GF-D8 (cell line): ENCODE measurements at places on chromosomes 2 and 18.

GRCh38 chr2:5691221-5691984 lies 781 bp upstream of the SOX11 start:
- no peak for DNase-seq

- DNase-seq, result no peak
Measured at GRCh38 chr2:172972005-172972619, 103.5 kb upstream of the MAP3K20 start.

DNA sequence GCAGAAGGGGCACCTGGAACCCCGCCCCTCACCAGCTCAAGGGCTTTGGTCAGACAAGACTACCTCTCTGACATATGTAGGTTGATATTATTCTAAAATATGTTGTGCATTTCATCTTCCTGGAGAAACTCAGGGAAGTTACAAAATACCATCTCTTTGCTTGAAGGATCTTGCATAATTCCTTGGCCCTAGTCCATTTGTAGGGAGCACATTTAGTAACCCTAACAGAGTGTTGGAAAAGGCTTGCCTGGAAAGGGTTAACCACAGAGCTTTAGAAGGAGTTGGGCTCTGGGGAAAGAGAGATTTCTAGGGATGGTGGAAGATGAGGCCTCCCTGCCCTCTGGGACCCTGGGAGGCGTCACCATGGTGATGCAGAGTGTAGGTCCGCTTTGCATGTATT lies 143.0 kb upstream of the SLC1A4 start:
- DNase-seq, result peak; percentile 84

DNA sequence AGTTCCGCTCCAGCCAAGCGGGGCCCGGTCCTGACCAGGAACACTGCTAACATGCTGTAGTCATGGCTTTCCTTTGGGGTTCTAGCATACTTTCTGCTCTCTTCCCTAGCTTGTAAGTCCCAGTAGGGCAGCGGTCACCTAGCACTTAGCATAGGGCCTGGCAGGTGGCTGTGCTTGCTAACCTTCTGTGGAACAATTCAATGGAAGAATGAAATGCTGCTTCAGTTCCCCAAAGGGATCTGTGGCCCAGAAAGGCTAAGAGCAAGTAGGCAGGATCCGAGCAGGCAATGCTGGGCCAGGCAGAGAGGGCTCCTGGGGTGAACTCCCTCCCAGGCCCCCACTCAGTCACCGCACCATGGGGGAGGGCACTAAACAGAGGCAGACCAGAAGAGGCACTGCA lies 266.8 kb downstream of the CELF4 start:
- no peak for DNase-seq

DNA sequence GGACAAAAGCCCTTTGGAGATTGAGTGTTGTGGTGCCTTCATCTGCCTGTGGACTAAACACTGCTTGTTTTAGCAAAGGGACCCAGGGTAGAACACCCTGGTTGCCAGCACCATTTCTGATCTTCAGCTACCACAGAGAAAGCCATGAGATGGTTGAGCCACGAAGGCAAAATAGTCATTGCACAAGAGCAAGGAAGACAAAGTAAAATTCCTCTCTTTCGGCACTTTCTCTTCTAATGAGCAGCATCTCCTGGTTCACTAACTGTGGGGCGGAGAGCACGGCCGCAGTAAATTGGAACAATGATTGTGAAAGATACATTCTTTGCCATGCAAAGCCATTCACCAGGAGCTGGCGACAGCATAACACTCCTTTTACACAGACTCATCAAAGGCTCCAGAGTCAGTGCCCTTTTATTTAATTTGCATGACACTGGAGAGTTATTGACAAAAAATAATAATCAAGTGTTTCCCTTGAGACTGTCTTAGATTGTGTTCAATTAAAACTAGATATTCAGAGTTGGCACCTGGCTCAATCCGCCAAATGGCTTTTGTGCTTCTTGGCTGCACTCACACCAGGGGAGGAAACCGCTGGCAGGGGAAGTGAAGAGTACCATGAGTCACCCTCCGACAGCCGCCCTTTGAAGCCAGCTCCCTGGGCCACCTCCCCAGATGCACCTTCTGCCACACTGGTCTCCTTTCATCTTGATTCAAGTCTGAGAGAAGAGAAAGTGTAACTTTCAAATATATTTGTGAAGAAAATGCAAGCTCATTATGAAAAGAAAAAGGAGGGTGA lies 100.5 kb upstream of the MEIS1 start:
- no peak for DNase-seq

DNA sequence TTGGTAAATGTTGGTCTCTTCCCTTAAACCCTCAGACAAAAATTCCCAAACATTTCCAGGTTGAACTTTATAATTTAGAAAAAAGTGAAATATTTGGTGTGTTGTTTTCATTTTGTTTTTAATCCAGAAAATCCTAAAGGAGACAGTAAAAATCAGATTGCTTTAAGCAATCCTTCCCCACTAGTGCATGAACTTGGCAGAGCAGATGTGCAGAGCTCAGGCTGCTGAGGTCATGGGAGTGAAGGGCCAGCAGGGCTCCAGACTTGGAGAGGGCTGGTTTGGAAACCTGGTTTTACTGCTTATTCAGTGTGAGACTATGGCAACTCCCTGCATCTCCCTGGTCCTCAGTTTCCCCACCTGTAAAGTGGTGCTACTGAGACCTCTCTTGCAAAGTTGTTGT lies 66.7 kb upstream of the TEX51 start:
- DNase-seq, result no peak

DNA sequence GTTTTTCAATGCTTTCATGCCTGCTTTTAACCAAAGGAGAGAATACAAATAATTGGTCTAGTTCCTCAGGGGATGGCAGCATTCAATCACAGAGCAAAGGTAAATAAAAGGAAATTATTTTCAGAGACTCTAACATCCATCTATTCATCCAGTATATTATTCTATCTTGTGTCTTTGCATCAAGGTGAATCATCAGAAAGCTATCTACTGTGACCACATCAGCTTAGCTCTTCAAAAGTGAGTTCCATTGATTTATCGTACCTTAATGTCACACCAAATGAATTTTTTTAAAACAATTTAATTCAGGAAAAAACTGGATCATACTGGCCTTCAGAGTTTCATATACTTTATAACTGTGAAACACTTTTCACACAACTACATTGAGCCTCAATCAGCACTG lies 66.1 kb downstream of the CHN1 start:
- no peak for DNase-seq
